ENCODE measurements at places on chromosomes 13 and 19.

DNA sequence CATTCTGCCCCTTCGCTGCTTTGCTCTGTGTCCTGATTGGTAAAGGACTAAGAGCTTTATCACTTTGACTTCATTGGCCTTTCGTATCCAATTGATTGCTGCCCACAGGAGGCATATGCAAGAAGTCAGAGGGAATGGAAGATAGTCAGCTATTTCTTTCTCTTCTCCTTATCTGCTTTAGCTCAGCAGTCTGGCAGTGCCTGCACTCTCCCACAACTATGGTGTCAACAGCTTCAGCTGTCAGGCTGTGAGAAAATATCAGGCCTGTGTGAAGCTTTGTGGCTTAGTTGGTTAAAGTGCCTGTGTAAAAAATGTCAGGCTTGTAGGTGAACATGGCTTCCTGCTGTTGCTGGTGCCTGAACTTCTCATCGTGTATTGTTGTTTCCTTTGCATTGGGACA is 243.0 kb downstream of the PCDH17 start:
- no peak for DNase-seq

GRCh38 chr13:40251343-40252032 is 415.0 kb downstream of the FOXO1 start:
- DNase-seq, result no peak

DNA sequence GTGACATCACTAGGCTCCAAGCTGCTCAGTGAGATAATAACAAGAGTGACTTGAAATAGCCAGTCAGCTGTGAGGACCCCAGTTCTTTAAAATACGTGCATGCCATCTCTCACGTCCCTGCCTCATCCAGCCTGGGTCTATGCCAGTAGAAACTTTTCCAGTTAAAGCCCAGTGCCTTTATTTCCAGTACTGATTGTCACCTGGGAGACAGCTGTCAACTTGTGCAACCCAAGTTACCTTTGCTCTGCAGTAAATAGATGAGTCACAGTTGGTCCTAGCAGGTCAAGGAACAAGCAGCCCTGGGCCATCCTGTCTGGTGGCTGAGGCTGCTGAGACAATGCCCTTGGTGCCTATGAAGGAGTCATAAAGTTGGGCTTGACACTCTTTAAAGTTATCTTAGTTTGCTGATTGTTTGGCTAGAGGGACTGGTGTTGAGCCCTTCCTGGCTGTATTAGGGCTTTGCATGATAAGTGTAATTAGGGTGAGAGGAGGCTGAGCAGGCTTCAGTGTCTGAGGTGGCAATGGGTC is 228.7 kb downstream of the LACC1 start:
- DNase-seq, result no peak

- no peak for DNase-seq
Observed at GRCh38 chr13:101139081-101139480, 277.2 kb downstream of the NALCN start.
